CD4-positive, alpha-beta T cell treated with Interleukin-12 subunit alpha and Interleukin-12 subunit beta, for 1 hour (primary cell): ENCODE measurements at places on chromosomes 4 and X.

DNA sequence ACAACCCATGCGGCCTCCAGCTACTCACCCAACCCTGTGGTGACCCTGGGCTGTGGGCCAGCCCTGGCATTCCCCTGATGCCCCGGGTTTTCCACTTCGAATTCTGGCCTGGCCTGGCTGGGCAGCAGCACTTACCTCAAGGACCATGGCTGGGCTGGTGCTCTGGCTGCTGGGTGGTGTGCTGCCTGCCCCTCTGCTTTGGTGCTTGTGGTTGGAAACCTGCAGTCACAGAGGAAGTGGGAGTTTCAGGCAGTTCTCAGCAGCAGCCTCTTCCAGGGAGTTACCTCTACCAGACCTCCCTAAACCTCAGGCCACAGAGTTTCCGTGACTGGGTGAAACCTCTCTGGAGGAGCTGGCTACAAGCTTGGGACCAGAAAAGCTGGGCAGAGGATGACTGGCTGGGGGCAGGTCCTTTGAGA, at the start of gene CXCR3:
Gene CXCR3, minus strand, starts transcription at position 209 of the 419 bp plus-strand sequence. Its CDS starts 62 bp downstream, at position 147.
- DNase-seq = peak; percentile 55

- peak; percentile 68 for DNase-seq
These were observed 280.3 kb downstream of the INPP4B start for GRCh38 chr4:142565771-142566170.

- DNase-seq = no peak
These were observed 308.5 kb downstream of the CAMK2D start for GRCh38 chr4:113452868-113453620.

DNA sequence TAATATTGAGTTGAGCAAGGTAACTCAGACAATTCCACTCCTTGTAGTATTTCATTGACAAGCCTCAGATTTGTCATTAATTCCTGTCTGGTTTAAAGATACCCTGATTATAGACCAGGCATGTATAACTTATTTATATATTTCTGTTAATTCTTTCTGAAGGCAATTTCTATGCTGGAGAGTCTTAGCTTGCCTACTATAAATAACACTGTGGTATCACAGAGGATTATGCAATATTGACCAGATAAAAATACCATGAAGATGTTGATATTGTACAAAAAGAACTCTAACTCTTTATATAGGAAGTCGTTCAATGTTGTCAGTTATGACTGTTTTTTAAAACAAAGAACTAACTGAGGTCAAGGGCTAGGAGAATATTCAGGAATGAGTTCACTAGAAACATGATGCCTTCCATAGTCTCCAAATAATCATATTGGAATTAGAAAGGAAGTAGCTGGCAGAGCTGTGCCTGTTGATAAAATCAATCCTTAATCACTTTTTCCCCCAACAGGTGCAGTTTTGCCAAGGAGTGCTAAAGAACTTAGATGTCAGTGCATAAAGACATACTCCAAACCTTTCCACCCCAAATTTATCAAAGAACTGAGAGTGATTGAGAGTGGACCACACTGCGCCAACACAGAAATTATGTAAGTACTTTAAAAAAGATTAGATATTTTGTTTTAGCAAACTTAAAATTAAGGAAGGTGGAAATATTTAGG, 821 bp downstream of the CXCL8 start:
- no peak for DNase-seq

DNA sequence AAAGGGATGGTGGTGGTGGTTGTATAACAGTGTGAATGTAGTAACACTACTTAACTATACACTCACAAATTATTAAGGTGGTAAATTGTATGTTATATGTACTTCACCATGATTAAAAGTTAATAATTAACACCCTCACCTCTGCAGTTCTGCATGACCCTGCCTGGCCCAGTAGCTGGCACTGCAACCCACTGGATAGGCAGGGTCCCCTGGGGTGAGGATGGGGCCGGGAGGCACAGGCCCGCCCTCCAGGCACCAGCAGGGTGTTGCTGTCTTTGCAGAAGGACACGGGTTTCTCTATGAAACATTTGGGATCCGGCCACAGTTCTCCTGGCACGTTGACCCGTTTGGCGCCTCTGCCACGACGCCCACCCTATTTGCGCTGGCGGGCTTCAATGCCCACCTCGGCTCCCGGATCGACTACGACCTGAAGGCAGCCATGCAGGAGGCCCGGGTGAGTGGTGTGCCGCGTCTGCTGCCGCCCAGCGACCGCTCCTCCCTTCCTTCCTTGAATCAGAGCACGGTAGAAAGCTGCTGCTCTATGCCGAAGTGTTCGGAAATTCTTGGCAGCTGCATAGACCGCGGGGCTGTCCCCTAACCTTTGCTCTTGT, 11.8 kb downstream of the MAN2B2 start:
- no peak for DNase-seq

- no peak for DNase-seq
These were observed 243.3 kb downstream of the LDB2 start for GRCh38 chr4:16655111-16655510.

DNA sequence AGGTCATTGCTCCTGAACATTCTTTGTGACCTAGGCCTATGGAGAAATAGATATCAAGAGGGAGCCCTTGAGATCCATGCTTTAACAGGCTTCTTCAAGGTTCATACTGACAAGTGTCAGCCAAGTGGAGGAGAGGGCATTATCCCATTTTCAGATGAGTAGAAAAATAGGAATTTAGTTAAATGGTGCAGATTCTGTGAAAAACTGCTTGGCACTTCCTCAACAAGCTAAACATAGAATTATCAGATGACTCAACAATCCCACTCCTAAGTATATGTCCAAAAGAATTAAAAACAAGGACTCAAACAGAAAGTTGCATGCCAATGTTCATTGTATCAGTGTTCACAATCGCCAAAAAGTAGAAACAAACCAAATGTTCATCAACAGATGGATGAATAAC, 43.8 kb upstream of the KCNIP4 start:
- no peak for DNase-seq
